RPMI8226 (cell line): ENCODE measurements at places on chromosomes 4 and X.

DNA sequence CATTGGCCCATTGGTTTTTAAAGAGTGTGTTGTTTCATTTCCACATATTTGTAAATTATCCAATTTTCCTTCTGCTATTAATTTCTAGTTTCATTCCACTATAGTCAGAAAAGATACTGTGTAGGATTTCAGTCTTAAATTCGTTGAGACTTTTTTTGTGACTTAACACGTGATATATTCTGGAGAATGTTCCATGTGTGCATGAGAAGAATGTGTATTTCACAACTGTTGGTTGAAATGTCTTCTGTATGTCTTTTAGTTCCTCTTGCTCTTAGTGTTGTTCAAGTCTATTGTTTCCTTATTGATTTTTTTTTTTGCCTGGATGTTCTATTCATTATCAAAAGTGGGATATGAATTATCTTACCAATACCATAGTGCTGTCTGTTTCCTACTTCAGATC is 606.9 kb downstream of the RPA4 start:
- DNase-seq = no peak

DNA sequence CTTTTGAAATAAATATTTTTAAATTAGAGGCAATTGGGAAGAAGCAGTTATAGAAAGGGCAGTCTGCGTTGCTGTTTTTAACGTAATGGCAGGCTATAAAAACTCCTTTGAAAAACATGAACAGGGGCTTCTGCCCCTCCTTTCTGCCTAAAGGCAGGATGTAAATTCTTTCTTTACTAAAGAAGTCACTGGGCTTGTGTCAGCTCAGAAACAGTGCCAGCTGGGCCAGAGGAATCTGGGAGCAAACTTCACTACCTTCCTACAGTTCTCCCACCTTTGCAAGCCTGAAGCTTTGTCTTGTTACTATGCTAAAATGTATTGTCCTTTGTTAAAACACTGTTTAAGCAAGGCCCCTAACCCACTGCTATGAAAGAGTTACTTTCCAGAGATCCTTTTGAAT is 1664.8 kb downstream of the RPA4 start:
- DNase-seq = no peak

- no peak for DNase-seq
Observed at GRCh38 chrX:46812445-46812844, 24.4 kb upstream of the RP2 start.

GRCh38 chr4:621296-622070 is 3.9 kb upstream of the PDE6B start:
- DNase-seq = no peak

DNA sequence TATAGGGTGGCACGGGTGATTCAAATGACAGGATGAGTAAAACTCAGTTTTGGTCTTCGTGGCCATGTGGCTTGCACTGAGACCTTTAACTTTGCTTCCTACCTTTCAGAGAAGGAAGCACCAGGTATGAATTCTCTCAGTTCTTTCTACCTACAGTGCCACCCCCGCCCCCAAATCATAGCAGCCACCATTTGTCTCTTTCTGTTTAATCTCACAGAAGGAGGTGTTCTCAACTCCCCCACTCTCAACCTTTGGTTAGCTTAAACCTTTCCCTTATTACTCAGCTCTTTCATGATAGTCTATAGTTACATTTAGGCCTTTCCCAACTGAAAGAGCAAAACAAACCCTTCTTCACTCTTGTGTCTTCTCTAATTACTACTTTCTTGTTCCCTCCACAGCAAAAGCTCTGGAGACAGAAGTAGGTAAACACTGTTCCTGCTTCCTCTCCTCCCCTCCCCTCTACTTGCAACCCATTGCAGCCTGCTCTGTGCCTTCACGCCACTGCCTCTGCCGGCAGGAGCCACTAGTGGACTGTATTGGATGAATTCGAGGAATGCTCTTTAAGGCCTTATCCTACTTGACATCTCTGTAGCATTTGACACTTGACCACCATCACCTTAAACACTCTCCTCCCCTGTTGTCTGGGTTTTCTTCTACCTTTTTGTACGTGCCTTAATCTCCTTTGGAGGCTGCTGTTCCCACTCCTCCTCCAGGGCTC is 123.7 kb downstream of the AFF1 start:
- DNase-seq = no peak

DNA sequence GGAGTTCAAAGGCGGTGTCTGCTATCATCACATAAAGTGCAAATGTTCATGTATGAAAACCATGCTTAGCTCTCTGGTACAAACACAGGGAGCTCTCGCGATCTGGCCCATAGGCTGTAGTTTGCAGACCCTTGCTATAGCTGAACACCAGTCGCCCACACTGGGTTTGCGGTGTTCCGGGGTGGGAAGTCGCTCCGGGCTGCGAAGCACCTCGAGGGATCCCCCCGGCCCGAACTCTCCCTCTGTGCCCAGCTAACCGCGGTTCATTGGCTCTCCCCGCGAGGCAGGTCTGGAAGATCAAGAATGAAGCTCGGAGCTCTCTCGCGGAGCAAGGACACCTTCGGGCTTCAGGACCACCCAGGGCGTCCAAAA is 341 bp upstream of the PRPS2 start:
- DNase-seq = no peak

- no peak for DNase-seq
Observed at GRCh38 chr4:55444827-55445226, 49.1 kb downstream of the TMEM165 start.

GRCh38 chr4:70667740-70668535 is 1.6 kb upstream of the JCHAIN start:
- DNase-seq = no peak
